Fibroblast of skin of left biceps (primary cell): ENCODE measurements at places on chromosomes 3 and 15.

- no peak for DNase-seq
Observed at GRCh38 chr3:62823461-62824050, 51.7 kb downstream of the CADPS start.

DNA sequence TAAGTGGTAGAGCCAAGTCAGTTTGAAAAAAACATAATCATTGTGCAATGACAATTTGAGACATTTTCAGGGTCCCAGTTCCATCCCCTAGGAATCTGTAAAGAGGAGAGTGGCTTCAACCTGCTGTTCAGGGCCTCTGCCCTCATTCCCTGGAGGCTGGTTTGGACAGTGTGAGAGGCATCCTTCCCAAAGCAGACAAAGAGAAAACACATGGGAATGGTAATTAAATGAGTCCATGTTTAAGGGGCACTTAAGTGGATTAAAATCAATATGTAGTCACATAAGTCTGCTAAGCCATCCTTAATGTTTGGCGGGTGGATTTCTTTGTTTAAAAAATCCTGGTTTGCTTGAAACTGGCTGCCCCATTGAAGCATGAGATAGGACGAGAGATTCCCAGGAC lies 146.3 kb upstream of the CTDSPL start:
- no peak for DNase-seq

DNA sequence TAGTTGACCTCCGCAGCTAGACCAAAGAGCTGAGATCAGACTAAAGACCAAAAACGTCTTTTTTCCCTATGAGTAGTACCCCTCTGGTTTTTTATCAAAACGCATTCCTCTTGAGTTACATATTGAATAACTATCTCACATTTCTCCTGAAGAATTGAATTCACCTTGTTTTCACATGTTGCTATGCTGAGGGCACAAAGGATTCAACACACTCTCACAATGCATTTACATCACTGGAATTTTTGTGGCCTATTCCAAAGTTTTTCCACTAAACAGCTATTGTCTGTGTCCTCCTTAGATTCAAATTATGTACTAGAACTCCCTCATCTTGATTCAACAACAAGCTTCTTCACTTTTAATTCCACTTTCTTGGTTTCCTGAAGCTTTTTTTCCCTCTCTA lies 112.5 kb downstream of the RSL24D1 start:
- no peak for DNase-seq

DNA sequence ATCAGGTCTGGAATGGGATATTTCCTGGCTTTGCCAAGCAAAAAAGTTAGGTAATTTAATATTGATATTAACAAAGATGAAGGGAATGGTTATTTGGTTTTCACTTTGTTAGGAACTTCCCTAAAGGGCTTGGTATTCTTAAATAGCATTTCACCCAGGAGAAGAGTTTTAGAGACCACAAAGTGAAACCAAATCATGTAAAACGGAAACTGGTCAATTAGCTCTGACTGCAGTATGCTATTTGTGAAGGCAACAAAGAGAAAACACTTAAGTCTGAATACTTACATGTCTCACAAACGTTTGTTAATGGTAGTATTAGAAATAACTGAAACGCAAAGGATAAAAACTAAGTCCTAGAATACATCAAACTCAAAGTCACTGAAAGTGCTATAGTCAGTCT lies 32.4 kb upstream of the SETMAR start:
- DNase-seq: no peak

DNA sequence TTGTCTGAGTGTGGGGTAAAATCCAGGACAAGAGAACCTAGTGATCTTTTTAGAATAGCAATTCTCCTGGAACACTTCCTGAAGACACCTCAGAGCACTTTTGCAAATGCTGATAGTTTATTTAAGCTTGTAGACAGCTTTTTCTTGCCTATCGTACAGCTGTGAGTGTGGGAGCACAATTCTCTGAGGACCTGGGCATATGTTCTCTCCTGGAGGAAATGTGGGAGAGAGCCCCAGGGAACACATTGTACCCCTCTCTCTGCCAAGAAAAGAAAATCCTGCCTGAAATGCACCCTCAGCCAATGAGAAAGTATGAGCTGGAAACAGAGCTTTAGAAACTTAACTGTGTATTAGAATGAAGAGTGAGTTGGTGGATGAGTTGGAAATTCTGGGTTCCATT lies 308.3 kb upstream of the SEMA6D start:
- DNase-seq: no peak

DNA sequence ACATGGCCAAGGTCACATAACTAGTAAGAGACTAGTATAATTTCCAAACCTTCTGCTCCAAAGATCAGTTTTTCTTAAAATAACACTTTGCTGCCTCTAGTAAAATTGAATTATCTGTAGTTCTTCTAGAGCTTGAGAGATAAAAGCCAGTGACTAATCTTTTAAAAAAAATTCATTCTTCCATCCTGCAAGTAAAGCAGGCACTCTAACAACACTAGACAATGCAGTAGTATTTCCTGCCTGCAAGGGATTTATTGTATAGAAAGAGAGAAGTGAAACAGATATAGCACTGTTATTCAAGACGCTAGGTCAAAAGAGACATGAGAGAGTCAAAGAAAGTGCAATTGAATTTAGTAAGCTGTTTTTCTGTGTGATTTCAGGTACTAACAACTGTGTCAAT lies 159.5 kb upstream of the TBC1D5 start:
- no peak for DNase-seq

DNA sequence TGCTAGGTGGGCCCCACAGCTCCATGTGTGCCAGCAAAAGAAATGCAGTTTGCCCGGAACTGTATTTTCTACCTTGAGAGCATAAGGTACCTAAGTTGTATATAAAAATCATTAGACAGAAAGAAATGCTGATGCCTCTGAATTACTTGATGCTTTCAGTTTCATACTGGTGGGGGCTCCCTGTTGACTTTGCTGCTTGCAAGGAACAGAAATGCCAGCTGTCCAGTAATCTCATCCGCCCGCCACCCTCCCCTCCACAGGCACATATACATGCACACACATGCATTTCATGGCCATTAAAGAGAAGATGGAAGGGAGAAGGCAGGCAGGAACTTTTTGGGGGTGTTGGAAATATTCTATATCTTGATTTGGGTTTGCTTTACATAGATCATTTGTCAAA lies 38.4 kb downstream of the LIMD1 start:
- no peak for DNase-seq

DNA sequence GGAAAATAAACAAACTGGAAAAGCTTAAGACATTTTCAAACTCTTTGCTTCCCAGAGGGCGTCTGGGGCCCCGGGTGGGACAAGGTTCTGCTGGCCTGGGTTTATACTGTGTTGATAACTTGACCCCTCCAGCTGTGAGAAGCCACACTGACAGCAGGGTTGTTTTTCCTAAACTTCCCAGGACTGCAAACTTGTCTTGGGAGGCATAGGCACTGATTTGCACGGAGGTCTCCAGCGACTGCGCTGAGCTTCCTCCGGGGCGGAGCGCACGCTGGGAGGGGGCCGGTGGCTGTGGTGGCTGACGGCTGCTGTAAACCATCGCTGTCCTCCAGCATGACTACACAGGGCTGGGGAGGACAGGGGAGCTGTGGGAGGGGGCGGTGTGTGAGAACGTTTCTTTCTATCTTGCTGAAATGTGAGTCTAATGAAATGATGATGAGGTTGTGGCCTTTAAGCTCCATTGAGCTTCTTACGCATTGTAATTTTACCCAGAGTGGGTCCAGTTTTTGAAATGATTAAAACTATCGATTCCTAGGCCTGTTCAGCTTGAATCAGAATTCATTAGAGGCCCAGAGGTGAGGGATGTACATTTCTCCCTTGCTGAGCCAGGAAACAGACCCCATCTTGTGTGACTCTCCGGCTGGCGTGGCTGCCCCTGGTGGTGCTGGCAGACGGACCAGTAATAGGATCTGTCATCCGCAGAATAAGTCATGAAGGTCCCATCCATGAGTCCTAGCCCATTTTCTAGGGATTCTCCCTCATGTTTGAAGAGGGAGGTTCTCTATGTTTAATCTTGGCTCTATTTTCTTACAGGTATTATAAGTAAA lies 40.5 kb upstream of the VPS8 start:
- no peak for DNase-seq

GRCh38 chr3:55902221-55902900 lies 415.3 kb upstream of the WNT5A start:
- no peak for DNase-seq
